ENCODE measurements at places on chromosomes 16 and 17.

- no peak for DNase-seq
These were observed 363.2 kb downstream of the SNX29 start for GRCh38 chr16:12339686-12340085.

- peak; percentile 39 for DNase-seq
These were observed 65.2 kb downstream of the ARSG start for GRCh38 chr17:68356520-68356919.

DNA sequence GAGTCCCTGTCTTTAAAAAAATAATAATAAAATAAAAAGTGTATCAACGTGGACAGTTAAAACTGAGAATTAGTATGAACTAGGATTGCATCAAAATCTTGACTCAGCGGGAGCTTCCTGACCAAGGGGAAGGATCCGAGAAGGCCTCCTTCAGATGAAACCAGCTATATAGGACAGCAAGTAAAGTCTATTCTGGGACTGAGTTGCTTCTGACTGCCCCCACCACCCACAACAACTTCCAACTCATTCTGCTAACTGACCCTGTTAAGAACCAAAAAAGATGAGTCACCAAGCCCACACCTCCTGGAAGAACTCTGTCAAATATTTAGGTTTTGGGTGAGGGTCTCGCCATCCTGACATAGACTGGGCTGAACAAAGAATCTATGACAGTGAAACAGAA is 24.9 kb downstream of the MPP3 start:
- no peak for DNase-seq

DNA sequence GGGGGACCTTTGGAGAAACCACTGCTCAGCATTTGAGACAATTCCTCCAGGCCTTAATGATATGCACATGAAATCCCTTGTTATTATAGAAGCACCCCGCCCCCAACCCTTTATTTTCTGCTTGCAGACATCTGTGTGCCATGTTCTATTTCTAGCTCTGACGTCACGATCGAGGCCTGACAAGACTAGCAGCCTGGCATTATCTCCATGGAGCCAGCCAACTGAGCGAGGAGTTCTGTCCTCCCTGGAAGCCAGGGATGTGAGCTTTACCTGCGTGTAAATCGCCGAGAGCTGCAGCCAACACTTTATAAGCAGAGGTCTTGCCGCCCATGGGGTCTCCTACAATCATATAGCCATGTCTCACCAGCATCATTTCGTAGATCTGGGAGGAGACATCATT is 116.9 kb downstream of the DNAH3 start:
- no peak for DNase-seq

DNA sequence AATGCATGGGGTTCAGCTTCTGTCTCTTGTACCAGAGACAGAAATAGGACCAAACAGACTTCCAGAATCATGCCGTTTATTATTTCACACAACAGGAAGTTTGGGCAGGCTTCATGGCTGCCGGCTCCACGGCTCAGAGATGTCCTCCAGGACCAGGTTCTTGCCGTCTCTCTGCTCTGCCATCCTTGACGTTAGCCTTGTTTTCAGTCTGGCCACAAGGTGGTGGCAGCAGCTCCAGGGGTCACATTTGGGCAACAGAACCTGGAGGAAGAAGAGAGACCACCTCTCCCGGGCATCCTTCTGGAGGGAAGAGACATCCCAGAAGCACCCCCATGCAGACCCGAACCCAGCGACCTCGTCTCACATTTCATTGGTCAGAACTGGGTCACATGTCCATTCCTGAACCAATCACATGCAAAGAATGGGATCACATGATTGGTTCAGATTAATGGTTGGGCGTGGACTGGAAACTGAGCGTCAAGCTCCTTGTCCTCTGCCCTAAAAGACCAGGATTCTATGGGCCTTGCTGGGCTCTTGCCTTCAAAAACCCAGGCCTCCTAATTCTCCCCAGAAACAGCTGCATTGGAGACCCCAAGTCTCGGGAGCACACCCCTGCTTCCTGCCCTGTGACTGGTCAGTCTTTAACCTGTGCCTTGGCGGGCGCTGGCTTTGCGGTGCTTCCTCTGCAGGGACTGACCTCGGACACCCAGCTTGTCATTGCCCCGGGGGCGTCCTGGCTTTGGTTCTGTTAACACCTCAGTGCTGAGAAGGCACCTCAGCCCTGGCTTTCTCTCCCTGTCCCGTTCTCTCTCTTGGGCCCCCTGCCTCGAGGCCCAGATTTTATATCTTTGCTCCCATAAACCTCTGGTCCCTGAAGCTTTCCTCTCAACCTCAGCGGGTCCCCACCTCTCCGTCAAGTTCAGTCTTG is 63.3 kb downstream of the IRF8 start:
- DNase-seq = no peak

DNA sequence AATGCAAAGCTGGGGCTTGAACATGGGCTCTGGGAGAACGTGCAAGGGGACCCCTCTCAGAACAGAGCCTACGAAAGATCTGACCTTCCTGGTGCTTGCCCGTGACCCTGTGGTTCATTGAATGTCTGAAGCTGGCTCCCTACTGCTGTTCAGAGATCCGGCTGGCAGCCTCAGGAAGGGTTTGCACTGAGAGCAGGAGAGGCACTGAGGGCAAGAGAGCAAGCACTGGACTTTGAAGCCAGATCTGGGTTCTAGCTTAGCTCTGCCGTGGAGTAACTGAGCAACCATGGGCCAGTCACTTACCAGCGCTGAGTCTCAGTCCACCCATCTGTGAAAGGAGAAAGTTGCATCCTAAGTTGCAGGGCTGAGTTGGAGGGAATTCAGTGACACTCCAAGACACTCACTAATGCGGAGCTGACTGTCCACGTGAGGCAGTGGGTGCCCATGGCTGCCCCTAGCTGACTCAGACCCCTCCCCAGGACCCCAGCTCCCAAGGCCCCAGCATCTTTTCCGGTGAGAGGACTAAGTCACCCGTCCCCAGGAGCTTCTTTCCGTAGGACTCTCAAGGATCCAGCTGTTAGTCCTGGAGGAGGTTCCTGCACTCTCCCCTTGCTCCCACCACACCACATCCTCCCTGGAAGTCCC is 41.3 kb downstream of the BEAN1 start:
- no peak for DNase-seq

DNA sequence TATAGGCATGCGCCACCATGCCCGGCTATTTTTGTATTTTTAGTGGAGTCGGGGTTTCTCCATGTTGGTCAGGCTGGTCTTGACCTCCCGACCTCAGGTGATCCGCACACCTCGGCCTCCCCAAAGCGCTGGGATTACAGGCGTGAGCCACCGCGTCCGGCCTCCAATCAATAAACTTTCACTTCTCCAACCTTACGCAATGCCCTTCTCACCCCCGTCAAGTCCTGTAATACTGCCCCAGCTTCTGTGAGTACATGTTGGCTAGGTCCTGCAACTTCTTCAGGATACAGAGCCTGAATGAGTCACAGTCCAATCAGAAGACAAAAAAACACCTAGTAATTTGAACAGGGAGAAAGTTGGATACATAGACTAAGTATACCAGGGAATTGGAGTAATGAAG is 47.1 kb upstream of the PHOSPHO1 start:
- DNase-seq = no peak

DNA sequence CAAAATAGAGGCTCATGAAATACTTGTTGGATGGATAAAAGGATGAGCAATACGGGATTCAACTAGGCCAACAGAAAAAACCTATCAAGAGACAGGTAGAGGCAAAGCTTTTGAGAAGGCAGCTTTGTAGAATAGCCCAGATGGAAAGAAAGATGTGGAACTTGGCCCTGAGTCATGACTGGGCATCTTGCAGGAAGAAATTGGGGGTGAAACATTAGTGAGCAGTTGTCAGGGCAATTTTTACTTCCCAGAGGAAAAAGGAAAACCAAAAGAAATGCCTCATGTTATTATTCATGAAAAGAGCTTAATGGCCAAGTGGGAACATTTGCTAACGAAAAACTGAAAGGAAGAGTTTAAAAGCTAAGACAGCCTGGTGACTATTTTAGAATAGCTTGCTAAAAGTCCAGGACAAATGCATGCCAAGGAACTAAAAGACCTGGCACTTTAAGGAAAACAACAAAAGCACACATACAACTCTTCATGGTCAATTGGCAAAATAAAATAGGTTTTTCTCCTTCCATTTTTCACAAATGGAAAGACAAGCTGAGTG is 180.1 kb downstream of the HS3ST3A1 start:
- no peak for DNase-seq

GRCh38 chr16:75250809-75251279 is 580 bp downstream of the BCAR1 start:
- DNase-seq = no peak

DNA sequence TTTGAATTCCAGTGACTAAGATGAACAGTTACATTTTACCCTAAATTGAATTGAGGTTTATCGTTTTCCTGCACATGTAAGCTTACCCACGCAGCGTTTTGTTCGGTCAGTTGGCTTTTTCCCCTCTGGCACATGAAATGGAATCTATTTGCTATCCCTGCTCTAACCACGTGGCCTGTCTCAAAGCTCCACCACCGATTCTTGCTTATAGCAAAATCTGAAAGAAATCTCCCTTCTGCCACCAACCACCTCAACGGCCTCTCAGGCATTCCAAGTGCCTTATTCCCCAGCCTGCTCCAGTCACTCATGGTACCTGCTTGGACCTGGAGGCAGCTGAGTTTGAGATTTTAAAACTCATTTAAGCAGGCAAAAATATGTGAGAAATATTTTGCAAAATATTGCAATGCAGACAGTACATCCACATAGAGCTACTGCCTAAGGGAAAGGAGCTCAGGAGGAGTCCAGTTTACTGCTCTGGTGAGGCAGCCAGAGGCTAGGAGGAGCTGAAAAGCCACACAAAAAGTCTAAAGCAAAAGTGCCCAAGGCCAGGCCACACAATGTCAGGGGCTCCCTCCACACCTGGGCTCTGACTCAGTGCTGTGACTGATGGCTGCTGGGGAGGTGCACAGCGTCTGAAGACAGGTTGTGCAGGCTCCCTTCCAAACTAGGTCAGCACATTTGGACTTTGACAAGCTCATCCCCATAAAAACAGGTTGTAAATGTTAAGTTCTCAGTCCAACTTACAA is 26.4 kb downstream of the ARHGAP17 start:
- no peak for DNase-seq

DNA sequence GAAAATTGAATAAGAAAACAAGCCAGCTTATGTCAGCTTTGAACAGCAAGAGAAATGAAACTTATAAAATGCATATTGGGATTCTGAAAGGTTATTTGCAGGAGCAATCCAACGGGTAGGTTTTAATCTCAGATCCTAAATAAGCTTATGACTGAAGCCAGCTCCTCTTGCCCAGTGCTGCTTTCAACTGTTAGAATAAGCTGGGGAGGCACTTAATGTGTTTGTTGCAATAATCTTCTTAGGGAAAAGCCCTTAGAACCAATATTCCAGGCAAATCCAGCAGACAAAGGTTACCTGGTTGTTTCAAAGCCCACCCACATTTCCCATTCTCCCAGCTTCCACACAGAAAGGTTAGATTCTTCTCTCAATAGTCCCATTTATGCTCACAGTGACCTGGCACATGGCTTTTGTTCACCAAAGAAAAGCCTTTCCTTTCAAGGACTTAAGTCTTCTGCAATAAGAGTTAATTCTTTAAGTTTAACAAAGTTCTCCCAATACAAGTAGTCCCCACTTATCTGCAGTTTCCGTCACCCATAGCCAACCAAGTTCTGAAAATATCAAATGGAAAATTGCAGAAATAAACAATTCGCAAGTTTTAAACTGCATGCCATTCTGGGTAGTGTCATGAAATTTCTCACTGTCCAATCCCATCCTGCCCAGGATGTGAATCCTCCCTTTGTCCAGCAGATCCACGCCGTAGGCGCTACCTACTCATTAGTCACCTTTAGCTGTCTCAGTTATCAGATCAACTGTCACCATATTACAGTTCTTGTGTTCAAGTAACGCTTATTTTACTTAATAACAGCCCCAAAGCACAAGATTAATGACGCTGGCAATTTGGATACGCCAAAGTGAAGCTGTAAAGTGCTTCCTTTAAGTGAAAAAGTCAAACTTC is 5.9 kb downstream of the TEX2 start:
- DNase-seq = no peak

DNA sequence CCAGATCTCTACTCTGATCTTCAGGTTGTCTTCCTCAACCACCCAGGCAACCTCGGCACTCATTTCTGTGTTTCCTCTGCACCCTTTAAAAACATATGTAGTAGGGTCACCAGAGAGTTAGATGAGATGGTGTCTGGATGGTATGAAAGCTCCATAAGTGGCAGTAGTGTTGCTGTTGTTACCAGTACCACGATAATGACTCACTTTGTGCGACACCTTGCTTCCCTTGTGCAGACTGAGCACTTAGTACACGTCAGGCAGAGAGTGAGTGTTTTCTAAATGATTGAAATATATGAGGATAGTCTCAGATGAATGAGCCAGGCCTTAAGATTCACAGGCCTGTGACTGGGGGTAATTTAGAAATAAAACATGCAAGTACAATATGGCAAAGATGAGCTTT is 188.7 kb downstream of the MAF start:
- DNase-seq = no peak

DNA sequence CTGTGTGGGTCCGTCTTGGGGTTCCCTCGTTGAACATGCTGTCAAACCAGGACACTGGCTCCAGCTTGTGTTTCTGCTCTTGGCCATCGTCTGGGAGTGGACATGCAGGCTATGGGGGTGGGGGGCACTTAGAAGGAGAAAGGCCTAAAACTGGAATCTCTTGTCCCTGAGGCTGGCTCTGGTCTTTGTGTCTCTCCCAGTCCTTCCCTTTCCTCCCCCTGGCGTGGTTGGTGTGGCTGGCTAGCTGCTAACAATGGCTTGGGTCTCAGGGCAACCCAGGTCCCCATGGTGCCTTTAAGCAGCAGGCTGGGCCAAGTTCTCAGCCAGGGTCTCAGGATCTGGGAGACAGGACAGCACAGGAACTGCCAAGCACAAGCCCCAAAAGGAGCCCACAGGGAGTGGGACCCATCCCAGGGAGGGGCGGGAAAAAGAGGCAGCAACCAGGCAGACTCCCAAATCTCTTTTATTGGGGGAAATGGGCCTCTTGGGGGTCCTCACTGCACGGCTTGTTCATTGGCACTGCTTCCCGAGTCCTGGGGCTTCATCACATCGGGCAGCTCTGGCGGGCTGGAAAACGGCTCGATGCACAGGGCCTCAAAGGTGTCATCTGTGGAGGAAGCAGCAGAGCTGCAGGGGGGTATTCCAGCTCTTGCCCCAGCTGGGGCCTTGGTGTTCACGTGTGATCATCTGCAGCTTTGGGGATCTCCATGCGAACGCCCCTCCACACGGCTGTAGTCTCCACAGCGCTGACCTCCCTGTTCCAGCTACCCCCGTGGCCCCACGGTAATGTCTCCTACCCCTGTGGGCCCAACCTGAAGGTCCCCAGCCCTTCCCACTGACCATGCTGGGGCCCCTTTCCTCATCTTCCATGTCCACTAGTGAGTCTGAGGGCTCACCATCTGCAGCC is 5.3 kb downstream of the ELOB start:
- no peak for DNase-seq

- DNase-seq = no peak
These were observed 40.7 kb upstream of the CBFA2T3 start for GRCh38 chr16:89017543-89018281.

DNA sequence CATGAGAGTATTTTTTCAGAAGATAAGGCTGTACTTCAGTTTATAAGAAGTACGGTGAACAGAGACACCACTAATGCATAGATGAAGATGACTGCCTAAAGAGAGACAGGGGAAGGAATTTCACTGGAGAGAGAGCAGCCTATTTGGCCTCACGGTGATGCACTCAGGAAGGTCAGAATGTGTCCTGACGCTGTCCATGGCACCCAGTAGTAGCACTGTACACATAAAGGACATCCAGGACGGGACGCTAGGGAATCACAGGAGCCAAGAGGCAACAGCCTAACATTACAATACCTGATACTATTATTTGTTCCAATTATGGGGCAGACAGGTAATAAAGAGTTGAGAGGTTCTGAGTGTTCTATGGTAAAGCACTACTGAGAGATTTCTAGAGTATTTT is 24.9 kb upstream of the LRRC37A start:
- DNase-seq = no peak

- no peak for DNase-seq
These were observed 104.3 kb upstream of the PSMD7 start for GRCh38 chr16:74192281-74192797.

All from stimulated activated CD4-positive, alpha-beta T cell treated with anti-CD3 and anti-CD28 coated beads, TNF-alpha, amount 100 ng/mL, for 1 hour (primary cell).